ENCODE measurements at places on chromosomes 16 and 17. TPM values are rescaled to one million over a fixed set of nuclear protein-coding genes. Genes with fewer than 3 reads are reported as not detected.

GRCh38 chr17:77127735-77128361 lies 12.9 kb upstream of the SEC14L1 start:
- DNase-seq: peak; percentile 64

KRT23 gene
- not detected for total RNA-seq

- no peak for DNase-seq
Measured at GRCh38 chr16:78522327-78522726, 422.9 kb downstream of the WWOX start.

STAC2 gene
- not detected for total RNA-seq

TAC4 gene
- 0.92 TPM for total RNA-seq

- no peak for DNase-seq
Measured at GRCh38 chr17:79221597-79221996, 147.0 kb downstream of the ENGASE start.

DNA sequence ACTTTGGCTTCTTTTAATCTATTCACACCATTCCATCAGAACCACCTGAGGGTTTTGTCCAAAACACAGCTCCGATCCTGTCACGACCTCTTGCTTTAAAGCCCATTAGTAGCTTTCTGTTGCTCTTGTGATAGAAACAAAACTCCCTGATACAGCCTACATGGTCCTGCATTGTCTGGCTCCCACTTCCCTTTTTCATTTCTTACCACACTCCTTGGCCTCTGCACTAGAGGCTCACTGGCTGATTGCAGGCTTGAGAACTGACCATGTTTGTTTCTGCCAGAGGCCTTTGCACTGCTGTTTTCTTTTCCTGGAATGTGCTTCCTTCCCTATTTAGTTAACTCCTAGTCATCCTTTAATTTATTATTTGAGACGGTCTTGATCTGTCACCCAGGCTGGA lies 23.7 kb downstream of the IST1 start:
- no peak for DNase-seq

- no peak for DNase-seq
Measured at GRCh38 chr17:29444589-29444988, 54.4 kb downstream of the TAOK1 start.

DNA sequence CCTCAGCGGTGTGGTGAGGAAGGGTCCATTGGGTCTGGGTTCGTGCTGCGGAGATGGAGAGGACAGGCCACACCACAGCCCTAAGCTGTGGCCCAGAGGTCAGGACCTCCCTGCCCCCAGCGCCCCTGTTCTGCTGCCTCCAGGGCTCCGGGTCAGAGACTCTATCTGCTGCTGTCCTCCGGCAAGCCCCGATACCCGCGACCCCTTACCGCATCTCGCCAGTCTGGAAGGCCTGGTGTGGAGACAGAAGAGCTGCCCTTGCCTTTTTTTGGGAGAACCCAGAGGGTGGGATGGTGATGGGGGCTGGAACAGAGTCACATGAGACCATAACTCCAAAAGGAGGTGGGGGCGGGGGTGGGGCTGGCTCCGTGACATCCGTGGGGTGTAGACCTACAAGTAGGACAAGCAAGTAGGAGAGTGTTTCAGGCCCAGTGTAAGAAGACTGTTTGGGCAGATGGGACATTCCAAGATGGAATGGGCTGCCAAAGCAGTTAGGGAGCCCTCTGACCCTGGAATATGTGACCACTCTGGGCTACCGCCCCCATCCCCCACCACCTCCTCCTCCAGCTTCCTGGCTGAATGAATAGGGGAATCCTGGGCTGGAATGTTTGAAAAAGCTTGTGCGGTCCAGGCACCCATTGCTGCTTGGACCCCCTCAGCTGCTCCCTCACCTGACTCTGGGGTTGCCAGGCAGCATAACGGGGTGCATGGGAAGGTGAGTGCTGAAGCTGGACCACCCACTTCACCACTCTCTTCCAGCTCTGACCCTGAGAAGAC lies 1.4 kb downstream of the XYLT2 start:
- peak; percentile 11 for DNase-seq

TBC1D26 gene
- total RNA-seq: 0.61 TPM

MAF gene
- total RNA-seq: not detected

- no peak for DNase-seq
Measured at GRCh38 chr16:67207249-67208091, 8.5 kb downstream of the ELMO3 start.

DNA sequence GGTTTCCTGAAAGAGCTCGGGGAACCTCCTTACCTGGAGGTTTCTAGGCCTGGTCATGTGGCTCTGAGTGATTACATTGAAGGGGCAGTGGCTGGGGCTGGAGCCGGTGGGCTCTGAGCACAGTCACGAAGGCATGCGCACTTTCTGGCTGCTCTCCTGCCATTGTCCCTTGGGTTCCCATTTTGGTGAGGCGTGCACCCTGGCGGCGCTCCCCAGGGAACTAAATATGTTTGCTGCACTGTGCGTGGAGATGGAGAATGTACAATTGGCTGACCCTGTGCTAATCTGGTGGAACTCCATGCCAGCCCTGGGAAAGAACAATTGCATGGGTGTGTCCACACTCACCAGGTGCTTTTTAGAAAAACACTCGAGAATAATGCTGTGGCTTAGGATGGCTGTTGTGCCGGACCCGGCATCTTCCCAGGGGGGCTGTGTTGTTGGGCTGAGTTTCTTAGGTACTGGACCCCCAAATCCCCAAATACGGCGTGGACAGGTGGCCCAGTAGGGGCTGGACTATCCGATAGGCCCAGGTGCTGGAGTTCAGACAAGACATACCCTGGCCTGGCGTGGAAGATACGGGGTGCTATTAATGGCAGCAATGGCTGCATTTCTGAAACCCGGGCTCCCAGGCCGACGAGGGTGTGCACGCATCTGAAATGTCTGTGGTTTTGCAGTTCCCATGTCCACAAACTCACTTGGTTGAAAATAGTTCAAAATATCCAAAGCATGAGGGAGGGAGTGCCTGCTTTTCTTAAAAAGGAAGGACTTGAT lies 230.5 kb downstream of the SEC14L1 start:
- DNase-seq: no peak

KRT24 gene
- total RNA-seq: not detected

GRCh38 chr16:31284926-31285325 lies 25.2 kb downstream of the ITGAM start:
- DNase-seq: no peak

DNA sequence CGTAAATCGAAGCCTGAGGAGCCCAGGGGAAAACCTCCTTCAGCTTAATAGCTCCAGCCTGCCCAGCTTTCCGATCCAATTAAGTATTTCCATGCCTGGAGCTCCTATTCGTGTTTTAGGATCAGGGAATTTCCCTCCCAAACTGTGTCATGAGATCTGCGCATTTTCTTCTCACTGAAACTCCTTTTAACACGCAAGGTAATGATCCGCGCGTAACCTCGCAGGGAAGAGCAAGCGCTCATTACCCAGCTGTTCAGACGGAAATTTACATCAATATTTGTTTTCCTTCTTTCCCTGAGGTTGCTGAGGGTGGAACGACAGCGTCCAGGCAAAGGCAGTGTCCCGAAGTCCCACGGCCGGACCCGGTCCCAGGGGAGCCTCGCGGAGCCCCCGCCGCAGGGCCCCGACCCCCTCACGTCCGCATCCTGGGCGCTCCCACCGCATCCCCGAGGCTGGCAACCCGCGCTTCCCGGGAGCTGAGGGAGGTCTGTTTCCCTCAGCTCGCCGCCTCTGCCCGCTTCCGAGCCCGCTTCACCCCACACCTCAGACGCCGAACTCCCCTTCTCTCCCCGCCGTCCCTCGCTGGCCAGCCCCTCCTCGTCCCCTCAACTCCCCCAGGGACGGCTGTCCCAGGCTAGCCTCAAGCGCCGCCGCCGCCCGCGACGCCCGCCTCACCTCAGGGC lies 415 bp downstream of the ABCA5 start:
- peak; percentile 63 for DNase-seq

- no peak for DNase-seq
Measured at GRCh38 chr17:43634591-43635125, 27.1 kb downstream of the MEOX1 start.

DNA sequence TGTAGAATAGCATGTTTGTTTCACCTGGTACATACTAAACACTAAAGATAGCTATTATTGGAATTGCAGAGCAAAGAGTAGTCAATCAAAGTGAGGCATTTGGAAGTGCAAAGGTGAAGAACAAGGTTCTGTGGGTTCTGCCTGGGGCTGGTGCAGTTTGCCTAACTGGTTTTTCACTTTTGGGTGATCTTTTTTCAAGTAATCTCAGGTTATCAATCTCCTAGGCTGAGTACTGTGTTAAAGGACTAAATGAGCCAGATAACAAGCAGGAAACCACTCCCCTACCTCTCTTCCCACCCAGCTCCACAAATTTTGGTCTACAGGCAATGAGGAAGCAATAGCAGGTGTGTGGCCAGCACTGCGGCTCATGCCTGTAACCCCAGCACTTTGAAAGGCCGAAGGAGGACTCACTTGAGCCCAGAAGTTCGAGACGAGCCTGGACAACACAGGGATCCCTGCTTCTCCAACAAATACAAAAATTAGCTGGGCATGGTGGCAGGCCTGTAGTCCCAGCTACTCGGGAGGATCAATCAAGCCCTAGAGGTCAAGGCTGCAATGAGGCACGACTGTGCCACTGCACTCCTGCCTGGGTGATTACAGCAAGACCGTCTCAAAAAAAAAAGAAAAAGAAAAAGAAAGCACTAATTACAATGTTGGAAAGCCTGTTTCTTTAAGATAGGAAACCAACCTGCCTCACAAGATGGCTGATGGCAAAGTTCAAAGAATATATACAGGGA lies 2.0 kb upstream of the NTAN1 start:
- no peak for DNase-seq

DNA sequence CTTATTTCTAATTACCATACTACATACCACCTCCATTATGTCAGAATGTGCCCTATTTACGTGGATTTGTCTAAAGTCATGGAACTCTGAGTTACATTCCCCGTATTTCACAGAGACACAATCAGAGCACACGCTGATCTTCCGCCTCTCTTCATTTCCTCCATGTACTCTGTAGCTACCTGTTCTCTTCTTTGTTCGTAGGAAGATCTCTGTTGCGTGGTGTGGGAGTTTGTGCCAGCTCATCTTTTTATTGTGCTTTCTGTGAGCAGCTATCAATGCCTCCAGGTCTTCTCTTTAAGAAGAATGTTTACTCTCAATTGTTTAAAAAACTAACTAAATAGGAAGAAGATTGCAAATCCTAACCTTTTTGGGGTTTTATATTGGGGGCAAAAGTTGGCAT lies 26.9 kb downstream of the NLRC5 start:
- DNase-seq: no peak

- no peak for DNase-seq
Measured at GRCh38 chr17:57424777-57425188, 168.5 kb downstream of the MSI2 start.
